ENCODE measurements at places on chromosomes 2 and 18.

DNA sequence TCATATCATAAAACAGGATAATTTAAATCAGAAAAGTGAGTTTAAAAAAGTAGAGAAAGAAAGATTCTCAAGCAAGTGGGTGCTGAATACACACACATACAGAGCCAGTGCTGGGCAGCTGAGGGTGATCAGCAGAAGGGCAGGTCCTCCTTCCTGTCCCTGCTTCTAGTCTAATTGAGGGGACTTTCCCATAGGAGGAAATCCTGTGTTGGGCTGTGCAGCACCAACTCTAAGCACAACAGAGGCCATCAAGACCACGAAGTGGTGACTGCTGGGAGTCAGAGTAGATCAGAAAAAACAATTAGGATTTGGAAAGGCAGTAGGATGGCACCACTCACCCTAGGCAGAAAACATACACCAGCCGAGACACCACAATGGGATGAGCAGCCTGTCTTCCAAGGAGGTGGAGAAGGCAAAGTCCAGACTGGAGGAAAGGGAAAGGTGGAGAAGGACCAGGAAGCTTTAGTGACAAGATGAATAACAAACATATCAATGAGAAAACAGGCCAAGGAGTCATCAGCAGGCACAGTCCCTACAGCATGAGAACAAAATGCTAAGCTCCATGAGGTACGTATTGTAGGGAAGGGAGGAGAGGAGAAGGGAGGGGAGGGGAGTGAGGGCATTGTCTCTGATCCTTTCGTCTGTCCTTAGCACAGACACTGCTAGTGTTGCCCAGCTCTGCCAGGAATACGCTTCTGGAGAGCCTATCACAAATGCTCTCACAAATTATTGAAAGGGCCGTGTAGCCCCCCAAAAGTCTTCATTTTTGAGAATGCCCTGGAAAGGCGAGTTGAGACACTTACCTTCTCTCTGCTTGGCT is 16.7 kb upstream of the MSGN1 start:
- ATAC-seq: peak; percentile 64

DNA sequence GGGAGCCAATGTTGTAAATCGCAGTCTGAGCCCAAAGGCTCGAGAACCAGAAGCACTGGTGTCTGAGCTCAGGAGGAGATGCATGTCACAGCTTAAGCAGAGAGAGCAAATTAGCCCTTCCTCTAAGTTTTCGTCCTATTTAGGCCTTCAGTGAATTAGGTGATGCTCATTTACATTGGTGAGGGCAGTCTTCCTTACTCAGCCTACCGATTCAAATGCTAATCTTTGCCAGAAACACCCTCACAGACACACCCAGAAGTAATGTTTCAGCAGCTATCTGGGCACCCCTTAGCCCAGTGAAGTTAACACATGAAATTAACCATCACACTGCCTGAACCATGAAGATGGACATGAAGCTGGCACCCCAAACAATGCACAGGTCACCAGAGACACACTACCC is 385.1 kb downstream of the STK39 start:
- ATAC-seq: no peak

- peak; percentile 12 for ATAC-seq
Observed at GRCh38 chr18:48539406-48540250, 797 bp downstream of the CTIF start.

DNA sequence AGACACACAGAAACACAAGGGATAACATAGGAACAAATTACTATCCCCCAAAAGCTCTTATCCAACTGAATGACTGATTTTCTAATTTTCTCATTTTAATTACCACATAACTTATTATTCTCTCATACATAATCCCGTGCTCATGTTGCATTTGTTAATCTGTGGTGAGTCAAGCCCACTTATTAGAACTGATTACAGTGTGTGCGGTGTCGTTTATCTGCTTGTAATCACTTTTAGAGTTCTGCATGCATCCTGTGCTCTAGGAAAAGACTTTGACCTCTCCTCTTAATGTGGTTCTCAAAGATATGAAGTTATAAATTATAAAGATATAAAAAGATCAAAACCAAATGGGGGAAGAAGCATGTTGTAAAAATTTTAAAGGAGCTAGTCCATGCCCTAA is 29.7 kb downstream of the CNDP1 start:
- ATAC-seq: no peak

- no peak for ATAC-seq
Observed at GRCh38 chr2:39443009-39443408, 5.9 kb upstream of the MAP4K3 start.

DNA sequence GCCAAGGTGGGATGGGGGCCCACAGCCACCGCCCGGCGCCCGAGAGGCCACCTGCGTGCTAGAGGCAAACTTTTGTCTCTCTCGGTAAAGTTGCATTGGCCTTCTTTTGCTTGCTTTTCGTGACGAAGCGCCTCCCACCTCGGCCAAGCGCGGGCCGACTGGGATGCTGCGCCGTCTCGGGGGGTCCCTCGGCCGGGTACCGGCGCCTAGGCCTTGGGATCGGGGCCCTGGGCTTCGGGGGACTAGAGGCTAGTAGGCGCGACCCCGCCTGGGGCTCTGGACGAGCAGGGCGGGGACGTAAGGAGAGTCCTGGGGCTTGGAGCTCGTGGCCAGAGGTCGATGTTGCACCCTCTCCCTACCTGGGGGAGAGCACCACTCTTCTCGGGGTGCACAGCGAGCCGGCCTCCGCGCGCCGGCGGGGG is 545 bp downstream of the GLI2 start:
- peak; percentile 5 for ATAC-seq

DNA sequence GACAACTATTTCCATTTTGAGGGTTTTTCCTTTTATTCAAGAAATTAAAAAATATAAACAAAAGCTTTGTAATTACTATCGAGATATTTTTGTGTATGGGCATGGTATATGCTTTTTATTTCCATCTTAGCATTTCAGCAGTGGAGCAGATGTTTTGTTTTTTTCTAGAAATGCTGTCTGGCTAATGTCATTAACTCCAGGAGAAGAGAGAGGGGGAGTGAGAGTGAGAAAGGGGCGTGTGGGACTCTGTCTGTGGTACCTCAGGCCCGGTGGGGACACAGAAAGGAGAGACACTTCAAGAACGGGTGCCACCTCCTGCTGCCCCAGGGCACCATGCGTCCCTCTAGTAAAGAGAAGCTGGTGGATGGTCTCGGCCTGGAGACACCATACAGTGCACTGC is 34.7 kb downstream of the MYT1L start:
- no peak for ATAC-seq

- ATAC-seq: no peak
Observed at GRCh38 chr2:161019311-161019710, 140.9 kb upstream of the TANK start.

- peak; percentile 50 for ATAC-seq
Observed at GRCh38 chr18:78856569-78857313, 122.9 kb upstream of the SALL3 start.

DNA sequence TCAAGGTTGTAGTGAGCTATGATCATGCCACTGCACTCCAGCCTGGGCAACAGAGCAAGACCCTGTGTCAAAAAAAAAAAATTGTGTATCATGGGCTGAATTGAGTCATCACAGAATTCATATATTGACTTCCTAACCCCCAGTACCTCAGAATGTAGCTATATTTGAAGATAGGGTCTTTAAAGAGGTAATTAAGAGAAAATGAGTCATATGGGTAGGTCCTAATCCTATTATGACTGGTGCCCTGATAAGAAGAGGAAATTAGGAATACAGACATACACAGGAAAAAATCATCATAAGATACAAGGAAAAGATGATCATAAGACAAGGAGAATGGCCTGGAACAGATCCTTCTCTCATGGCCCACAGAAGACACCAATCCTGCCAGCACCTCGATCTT is 466.4 kb upstream of the ACVR2A start:
- no peak for ATAC-seq

- ATAC-seq: no peak
Observed at GRCh38 chr2:55547001-55547400, 27.5 kb downstream of the CFAP36 start.

GRCh38 chr18:58241877-58242276 is 197.9 kb downstream of the NEDD4L start:
- ATAC-seq: peak; percentile 97

DNA sequence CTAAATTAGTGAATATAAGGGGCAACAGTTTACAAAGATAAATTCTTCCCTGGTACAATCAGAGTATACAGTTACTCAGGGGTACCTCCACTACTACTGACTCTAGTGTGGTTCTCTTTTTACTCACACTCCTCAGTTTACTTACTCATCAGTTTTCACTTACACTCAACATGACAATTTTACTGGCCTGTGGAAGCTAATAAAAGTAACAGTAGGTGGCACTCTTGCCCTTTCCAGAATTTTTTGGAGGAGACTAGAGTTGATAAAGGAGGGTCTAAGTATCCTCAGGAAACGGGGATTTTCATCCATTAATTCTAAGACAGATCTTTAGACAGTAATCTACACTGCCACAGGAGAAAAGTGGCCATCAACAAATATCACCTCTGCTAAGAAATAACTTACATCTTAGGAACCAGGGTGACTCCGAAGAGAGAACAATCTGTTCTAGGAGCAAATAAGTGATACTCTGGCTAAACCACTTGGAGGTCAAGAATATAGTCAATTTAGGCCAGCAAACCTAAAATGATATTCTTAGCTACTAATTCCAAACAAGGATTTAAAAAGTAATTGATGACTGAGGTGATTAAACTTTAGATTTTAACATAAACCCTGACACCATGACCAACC is 61.3 kb downstream of the ATL2 start:
- no peak for ATAC-seq

GRCh38 chr2:161141033-161141432 is 19.2 kb upstream of the TANK start:
- no peak for ATAC-seq

- ATAC-seq: no peak
Observed at GRCh38 chr2:23241611-23242245, 143.3 kb upstream of the KLHL29 start.

- no peak for ATAC-seq
Observed at GRCh38 chr2:229930656-229931055, 8.4 kb downstream of the FBXO36 start.

DNA sequence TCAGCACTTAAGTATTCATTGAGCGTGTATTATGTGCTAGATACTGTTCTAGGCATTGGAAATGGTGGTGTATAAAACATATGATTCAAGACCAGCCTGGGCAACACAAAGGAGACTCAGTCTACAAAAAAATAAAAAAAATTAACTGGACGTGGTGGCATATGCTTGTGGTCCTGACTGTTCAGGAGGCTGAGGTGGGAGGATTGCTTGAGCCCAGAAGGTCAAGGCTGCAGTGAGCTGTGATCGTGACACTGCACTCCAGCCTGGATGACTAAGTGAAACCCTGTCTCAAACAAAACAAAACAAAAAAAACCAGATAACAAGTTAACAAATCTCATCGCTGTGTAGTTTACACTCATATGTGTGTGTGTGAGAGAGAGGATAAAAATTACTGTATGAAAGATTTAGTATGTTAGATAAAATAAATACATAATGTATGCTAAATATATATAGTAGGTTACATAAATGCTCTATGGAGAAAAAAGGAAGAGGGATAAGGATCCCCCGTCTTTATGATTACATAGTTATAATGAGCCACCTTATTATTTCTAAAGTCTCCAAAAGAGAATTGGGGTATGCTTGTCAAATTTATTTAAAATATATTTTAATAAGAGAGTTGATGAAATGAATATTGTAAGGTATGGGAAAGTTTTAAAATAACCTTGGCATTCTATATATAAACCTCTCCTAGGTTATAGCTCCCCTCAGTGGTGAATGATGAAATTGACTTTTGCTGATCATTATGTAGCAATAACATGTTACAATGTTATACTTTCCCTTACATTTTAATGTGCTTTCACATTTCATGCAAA is 69.2 kb downstream of the EHBP1 start:
- no peak for ATAC-seq

GRCh38 chr2:82879803-82880202 is 1579.3 kb downstream of the SUCLG1 start:
- ATAC-seq: no peak

DNA sequence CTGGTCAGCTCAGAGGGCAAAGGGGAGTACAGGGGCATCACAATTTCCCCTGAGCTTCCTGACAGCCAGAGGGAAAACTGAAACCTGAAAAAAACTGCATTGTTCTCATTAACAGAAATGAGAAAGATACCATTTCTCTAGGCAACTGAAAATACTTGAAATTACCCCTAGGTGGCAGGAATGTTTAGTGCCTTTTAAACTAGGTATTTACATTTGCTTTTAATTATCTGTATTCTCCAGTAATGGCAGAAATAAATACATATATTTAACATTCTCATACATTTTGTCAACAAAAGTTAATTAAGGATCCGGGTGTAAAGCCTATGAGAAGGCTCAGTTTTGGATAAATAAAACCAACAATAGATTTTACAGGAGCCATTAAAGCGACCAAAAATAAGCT is 34.5 kb downstream of the RPL31 start:
- no peak for ATAC-seq

GRCh38 chr18:54284981-54285785 is 15.9 kb downstream of the POLI start:
- ATAC-seq: no peak

GRCh38 chr2:158120102-158120501 is 18.4 kb downstream of the UPP2 start:
- ATAC-seq: no peak

- no peak for ATAC-seq
Observed at GRCh38 chr2:23221901-23222300, 163.1 kb upstream of the KLHL29 start.

- ATAC-seq: no peak
Observed at GRCh38 chr2:20934236-20934635, 109.6 kb downstream of the APOB start.

DNA sequence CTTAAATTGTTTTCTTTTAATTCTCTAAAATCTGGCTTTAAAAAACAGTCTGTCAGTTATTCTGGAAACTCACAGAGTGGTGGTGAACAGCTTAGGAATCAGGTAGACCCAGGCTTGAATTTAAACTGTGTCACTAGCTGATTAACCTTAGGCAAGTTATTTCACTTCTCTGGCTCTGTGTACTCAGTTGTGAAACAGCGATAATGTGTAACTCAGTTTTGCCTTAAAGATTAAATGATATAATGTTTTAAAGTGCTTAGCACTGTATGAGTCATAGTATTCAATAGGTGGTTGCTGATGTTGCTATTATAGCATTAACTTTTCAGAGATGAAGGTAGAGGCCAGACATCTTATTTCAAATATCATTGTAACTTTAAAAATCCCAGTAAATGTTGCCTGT is 40.7 kb downstream of the PKP4 start:
- no peak for ATAC-seq

GRCh38 chr2:17599617-17600016 is 59.1 kb downstream of the VSNL1 start:
- ATAC-seq: no peak

DNA sequence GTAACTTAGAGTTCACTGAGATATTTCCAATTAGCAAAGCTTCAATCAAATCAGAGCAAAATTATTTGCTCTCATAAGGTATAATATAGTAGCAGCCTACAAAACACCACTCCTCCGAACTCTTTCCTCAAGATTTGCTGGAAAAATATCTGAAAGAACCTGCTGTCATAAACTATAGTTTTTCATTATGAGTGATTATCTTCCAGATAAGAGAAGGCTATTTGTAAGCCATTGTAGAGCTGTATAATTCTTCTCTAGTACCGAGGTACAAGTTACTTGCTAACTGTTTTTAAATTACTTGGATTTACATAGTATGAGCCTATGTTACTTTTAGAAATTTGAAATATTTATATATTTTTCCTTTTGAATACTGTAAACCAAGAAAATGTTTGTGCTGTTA is 2.1 kb downstream of the NDC80 start:
- ATAC-seq: no peak
